ENCODE measurements at places on chromosomes 1 and 21.

DNA sequence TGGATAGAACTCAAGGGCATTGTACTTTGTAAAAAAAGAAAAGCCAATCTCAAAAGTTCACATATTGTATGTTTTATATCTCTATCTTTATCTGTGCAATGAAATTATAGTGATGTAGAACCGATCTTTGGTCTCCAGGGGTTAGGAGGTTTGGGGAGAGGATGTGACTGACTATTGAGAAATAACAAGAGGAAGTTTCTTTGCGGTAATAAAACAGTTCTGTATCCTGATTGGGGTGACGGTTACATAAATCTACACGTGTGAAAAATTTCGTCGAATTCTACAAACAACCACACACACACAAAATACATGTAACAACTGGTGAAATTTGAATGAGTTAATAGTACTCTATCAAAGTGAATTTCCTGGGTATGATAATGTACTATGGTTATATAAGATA lies 10.6 kb upstream of the OR2T33 start:
- no peak for ATAC-seq

- ATAC-seq = no peak
Observed at GRCh38 chr1:74530892-74531291, 18.5 kb upstream of the LRRC53 start.

DNA sequence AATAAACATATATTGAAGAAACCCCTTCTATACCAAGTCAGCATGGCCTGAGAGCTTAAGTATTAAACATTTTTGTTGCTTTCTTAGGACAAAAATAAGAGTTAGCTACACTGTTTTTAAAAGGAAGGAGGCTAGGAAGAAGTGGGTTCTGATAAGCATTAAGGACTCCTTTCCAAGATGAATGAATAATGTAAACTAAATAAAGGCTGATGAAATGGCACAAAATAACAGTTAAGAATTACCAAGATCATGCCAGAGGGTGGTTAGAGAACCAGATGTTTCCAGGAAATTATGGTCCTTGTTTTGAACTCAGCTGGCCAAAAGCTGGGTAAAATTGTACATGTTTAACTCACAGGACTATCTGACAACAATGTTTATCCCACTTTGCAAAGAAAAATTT lies 114.1 kb upstream of the ETS2 start:
- ATAC-seq = no peak

DNA sequence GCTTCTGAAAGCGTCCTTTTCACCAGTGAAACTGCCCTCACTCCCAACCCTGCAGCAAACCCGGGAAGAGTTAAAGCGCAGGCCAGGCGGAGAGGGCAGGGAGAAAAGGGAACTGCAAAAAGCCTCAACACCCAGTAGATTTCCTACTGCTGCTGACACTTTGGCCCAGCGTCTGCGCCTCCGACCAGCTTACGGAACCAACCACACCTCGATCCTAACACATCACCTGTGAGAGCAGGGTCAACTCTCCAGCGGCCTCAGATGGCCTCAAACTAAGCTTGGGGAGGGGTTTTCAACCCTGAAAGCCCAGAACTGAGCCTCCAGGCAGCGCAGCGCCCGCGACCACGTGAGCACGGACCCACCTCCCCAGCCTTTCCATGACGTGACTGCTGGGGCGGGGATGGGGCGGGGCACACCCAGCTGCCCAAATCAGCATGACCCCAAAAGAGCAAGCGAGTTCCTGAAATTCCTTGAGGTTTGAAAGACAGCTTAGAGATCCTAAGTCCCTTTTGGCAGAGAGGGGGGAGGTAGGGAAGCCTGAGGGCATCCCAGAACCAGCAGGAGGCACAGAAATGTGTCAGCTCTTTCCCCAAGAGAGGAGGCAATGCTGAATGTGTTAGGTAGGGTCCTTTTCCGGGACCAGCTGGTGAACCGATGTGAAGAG lies 59.1 kb downstream of the ITPKB start:
- ATAC-seq = peak; percentile 24

DNA sequence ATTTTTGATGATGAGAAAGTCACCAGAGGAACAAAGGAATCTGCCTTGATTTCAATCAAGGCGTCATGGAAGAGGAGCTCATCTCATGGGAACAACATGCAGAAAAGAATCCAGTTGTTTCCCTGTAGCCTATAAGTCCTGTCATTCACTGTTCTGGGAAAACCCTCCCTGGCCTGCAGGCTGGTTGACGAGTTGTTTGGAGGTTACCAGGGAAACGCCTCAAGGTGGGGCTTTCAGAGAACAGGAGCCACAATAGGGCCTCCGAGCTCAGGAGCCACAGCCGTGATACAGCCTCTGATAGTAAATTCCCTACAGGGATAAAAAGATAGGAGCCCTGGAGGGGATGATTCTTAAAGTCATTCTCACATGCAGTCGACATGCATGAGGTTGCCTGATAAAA lies 135.2 kb downstream of the PSMG1 start:
- ATAC-seq = peak; percentile 56

DNA sequence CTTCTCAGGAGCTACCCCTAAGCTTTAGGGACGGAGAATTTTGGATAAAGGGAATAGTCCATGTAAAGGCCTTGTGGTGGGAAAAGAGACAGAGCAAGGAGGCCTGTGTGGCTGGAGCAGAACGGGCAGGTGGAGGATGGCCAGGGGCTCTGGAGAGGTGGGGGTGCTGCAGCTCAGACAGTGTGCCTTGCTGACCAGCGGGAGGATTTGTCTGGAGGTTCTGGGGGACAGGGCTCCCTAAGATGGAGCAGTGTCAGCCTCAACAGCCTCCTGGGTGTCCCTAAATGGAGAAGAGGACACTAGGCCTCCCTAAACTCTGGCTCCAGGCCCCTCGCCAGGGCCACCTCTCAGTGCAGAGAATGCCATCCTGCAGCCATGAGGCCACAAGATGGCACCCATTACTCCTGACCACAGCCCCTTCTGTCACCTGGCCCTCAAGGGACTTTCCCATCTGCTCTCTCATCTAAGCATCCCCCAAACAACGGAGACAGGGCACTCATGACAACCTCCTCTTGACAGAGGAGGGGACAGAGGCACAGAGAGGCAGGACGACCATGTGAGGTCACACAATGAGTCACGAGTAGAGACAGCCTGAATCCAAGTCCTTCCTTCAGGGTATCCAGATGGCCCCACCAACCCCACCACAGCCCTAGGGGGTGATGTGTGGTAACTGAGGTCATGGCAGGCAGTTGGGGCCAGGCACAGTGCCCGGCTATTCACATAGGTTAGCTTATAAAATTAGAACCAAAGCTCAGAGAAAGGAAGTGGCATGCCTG lies 94.7 kb downstream of the DMRTB1 start:
- no peak for ATAC-seq

DNA sequence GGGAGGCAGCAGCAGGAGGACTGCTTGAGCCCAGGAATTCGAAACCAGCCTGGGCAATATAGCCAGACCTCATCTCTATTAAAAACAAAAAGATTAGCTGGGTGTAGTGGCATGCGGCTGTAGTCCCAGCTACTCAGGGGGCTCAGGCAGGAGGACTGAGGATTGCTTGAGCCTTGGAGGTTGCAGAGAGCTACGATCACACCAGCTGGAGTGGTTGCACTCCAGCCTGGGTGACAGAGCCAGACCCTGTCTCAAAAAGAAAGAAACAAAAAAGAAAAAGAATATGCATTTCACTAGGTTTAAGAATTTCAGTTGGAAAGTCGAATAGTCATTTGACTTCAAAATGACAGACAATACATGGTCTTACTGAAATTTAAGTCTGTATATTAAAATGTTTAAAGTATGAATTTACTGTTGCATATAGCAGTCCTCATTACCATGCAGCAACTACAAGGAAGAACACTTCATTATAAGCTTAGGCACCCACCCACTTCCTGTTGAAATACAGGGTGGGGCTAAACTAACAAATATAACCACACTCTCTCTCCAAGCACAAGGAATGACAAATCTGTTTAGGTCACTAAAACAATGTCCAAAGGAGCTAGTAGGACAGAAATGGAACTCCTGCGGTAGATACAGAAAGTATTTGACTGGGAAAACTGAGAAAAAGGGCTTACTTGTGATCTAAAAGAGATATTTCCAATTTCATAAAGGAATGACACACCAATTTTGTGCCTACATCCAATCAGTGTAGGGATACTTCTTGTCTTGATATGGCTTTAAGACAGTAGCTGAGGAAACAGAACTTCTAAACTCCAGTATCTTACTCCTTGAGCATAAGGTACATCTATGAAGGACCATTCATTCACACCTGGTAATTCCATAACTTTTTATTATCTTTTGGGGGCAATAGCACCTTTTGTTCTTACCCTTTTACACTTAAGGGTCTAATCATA lies 44.1 kb downstream of the GPR3 start:
- ATAC-seq = no peak

- no peak for ATAC-seq
Observed at GRCh38 chr1:18057623-18058022, 50.0 kb upstream of the IGSF21 start.

- ATAC-seq = peak; percentile 64
Observed at GRCh38 chr1:169161496-169162194, 55.2 kb downstream of the ATP1B1 start.

GRCh38 chr1:59100708-59101374 lies 196.1 kb upstream of the FGGY start:
- peak; percentile 41 for ATAC-seq

GRCh38 chr1:225877580-225877979 lies 4.6 kb downstream of the TMEM63A start:
- peak; percentile 60 for ATAC-seq

DNA sequence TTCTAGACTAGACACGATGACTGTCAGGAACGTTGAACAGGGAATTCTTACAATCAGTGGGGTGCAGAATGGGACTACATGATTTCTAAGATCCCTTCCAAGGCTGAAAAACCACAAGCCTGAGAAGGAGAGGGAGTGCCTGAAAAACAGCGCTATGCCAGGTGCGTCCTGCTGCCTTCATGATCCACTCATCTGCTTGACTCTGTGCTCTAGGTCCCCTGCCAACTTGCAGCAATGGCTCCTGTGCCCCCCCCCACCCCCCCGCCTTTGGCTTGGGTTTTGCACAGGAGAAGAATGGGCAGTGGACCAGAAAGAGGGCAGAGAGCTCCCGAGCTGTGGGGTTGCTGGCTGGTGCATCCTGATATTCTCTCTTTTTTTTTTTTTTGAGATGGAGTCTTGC lies 5.9 kb downstream of the SLC2A7 start:
- no peak for ATAC-seq

DNA sequence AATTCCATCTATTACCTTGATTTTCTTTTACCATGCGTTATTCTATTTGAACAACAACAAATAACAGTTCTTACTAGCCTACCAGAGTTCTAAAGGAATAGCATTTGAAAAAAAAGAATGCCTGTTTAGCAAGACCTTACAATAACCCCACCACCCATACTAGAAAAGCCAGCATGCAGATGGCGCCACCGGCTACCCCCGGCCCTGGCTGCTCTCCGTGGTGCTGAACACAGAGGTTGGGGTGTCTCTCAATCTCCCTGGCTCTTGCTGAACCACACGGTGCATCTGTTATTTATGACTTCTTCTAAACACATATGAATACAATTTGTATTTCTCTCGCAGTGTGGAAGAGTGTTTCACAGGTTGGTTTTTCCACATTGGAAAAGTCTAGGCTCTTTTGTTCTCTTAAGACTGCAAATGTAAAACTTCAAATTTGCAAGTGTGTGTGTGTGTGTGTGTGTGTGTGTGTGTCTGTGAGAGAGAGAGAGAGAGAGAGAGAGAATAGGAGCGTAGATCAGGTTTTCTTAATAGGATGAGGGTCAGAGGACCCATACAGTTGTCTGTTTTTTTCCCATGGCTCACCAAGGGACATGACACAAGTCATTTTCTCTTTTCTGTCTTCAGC lies 13.6 kb downstream of the GRIK3 start:
- ATAC-seq = no peak

DNA sequence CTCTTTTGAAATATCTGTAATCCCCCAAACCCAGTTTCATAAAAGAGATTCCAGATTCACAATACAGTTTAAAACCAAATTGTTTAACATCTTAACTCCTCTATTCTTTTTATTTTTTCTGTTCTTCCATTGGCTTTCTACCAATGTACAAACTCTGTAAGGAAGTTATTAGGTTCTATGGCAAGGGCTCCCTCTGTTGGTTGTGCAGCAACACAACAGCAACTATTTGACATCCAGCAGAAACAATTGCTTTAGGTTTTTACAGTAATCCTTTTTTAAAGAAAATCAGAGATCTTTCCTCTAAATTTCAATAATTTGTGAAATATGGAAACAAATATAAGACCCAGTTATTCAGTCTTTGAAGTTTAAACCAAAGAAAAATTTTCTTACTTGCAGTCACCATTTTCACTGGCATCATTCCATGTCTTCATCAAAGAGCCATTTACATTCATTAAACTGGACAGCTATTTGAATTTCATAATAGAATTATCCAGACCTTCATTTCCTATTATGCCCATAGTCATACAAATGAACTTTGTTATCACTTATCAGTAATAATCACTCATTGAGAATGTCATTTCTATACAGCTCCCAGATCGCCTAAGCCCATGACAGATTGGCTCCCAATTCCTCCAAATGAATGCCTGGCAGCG lies 46.5 kb upstream of the RNF11 start:
- peak; percentile 73 for ATAC-seq

DNA sequence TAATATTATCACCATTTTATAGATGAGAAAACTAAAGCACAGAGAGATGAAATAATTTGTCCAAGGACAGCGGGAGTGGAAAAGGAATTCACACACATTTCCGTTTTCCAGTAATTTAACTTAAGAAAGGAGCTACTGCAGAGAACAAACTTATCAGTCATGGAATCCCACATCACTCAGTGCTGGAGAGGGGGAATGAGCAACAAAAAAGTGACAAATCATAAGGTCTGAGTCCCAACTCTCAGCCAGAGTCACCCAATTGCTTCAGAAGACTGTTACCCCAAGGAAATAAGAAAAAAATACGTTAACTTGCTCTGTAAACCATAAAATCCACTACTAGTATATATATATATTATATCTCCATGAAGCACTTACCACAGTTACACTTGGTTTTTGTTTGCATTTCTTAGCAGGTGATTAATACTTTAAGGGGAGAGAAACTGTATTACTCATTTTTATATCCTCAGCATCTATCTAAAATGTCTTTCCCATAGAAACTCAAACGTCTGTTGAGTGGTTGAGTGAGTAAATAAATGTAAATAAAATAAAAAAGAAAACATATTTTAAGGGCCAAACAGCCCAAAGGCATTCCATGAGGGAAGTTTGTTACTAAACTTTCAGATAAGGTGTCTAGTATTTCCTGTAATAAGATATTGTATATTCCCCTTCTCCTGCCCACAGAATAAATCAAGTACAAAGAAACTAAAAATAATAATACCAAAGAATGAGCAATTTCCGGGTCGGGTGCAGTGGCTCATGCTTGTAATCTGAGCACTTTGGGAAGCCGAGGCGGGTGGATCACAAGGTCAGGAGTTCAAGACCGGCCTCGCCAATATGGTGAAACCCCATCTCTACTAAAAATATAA lies 76.8 kb downstream of the SLC45A1 start:
- peak; percentile 45 for ATAC-seq

GRCh38 chr1:111280267-111280666 lies 10.4 kb upstream of the CHIA start:
- no peak for ATAC-seq

GRCh38 chr1:18800258-18800657 lies 59.2 kb downstream of the TAS1R2 start:
- no peak for ATAC-seq

- ATAC-seq = no peak
Observed at GRCh38 chr1:89989799-89990198, 5.1 kb upstream of the ZNF326 start.
